ENCODE measurements at places on chromosomes 5 and 9.

DNA sequence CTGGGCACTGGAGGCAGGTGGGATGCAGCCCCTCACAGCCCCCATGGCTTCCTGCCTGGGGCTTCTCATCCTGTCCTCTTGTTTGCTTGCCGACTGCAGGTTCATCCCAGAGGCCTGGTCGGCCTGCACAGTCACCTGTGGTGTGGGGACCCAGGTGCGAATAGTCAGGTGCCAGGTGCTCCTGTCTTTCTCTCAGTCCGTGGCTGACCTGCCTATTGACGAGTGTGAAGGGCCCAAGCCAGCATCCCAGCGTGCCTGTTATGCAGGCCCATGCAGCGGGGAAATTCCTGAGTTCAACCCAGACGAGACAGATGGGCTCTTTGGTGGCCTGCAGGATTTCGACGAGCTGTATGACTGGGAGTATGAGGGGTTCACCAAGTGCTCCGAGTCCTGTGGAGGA, 232.7 kb downstream of the ADAMTSL1 start:
- DNase-seq, result no peak

DNA sequence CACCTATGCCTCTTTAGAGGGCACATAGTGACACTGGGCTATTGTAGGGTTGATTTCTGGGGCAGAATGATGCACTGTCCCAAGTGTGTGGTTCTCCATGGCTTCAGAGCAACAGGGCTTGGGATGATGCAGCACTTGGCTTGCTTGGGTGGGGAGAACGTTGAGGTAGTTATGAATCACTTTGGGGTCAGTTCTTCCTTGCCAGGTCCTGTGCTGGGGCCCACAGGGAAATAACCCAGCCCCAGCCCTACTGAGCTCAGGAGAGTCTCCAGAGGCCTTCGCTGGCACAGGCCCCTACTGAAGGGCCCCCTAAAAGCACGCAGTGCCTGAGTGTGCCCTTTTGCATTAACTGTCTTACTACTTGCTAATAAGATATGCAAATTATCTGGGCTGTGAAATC, 24.2 kb downstream of the JADE2 start:
- no peak for DNase-seq

DNA sequence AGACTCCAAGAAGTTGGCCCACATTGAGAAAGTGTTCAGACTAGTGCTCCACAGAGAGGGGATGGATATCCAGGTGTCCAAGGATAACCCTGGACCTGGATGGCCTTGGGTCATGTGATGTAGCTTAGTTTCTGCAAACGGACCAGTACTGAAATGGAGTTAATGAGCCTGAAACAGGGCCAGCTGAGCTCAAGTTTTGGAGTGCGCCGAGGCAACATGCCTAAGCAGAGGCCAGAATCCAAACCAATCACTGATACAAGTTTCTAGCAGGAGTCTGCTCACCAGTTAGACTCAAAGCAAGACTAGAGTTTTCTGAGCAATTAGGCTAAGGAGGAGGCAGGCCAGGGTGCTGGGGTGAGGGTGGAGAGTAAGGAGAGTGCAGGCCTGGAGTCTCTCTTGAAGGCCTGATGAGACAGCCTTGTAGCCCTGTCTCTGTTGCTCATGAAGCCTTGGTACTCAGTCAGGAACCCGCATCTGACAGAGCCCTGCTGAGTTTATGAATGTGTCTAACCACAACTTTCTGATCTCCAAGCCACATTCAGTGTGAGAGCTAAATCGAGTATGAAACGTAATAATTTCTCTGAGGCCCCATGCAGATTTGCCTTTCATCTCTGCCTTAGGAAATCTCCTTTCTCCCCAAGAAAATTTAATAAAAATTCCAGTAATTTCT, 68.9 kb upstream of the EQTN start:
- no peak for DNase-seq

GRCh38 chr9:124602204-124602603, 95.0 kb upstream of the NR5A1 start:
- DNase-seq, result no peak

GRCh38 chr9:123561046-123561445, 205.0 kb downstream of the CRB2 start:
- peak; percentile 76 for DNase-seq

- no peak for DNase-seq
These were observed 38.2 kb downstream of the SERINC5 start for GRCh38 chr5:80217667-80218066.

DNA sequence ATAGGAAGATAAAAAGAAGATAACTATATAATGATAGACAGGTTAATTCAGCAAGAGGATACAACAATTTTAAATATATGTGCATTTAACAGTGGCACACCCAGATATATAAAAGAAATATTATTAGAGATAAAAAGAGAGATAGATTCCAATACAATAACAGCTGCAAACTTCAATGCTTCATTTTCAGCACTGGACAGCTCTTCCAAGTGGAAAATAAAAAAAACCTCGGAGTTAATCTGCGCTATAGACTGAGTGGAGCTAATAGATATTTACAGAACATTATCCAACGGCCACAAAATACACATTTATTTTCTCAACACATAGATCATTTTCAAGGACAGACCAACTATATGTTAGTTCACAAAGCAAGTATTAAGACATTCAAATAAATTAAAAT, 1229.5 kb upstream of the CDH6 start:
- DNase-seq, result no peak

GRCh38 chr5:79803007-79803406, 113.4 kb downstream of the CMYA5 start:
- no peak for DNase-seq

- DNase-seq, result no peak
These were observed 21.2 kb downstream of the GRIA1 start for GRCh38 chr5:153511622-153512021.

DNA sequence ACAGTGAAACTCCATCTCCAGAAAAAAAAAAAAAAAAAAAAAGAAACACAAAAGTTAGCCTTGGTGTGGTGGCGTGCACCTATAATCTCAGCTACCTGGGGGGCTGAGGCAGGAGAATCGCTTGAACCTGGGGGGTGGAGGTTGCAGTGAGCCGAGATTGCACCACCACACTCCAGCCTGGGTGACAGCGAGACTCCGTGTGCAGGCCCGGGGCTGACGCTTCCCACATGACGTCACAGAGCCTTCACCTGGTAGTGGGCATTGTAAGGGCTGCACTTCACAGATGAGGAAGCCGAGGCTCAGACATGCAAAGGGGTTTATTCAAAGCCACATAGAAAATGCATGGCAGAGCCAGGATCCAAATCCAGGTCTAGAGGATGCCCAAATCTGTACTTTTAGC, 114.2 kb downstream of the GAPVD1 start:
- DNase-seq, result no peak

GRCh38 chr5:93092349-93093105, 488.5 kb downstream of the NR2F1-AS1 start:
- DNase-seq, result no peak

- DNase-seq, result no peak
These were observed 89.7 kb downstream of the DAP start for GRCh38 chr5:10671041-10672008.

Measured in NCI-H526 (cell line).